Panc1 (cell line): ENCODE measurements at places on chromosomes 6 and 20. TPM values are rescaled to one million over a fixed set of nuclear protein-coding genes. Genes with fewer than 3 reads are reported as not detected.

VWA7 gene
- total RNA-seq: 4.3 TPM

VSTM2L gene
- total RNA-seq: 16.0 TPM

SSTR4 gene
- total RNA-seq: not detected

ITPR3 gene
- 65.8 TPM for total RNA-seq

GRCh38 chr6:83885984-83886383 is 26.5 kb downstream of the CYB5R4 start:
- no peaks in the 10 kb centered on the region for H3K27me3 ChIP-seq
- no peaks in the 10 kb centered on the region for H3K36me3 ChIP-seq
- no peak for DNase-seq
- no peaks in the 10 kb centered on the region; the same call in 1 of the 2 replicates for H3K4me1 ChIP-seq
- no peak overlapping the region for H3K27ac ChIP-seq

DNA sequence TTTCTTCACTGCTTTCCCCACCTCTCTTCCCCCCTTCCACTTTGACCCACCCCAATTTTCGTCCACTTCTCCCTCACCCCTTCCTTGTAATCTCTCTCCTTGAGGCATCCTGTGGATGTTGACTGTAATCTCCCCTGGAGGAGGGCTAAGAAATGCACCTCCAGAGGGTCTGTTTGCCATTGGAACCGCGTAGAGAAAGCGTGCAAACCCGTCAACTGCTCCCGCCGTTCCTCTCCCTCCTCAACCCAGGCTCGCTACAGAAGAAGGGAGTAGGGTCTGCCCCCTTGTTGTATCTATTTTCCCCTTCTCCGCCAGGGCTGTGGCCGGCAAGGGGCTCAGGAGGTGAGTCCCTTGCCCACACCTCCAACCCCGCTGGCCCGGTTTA is 502 bp upstream of the HTR1E start:
- H3K27me3 ChIP-seq: peaks cover 28% of the 10 kb centered on the region
- peak overlapping the region; percentile 34 for H3K4me3 ChIP-seq
- no peaks in the 10 kb centered on the region for H3K36me3 ChIP-seq
- no peak for DNase-seq
- no peak overlapping the region for H3K27ac ChIP-seq

- H3K36me3 ChIP-seq: no peaks in the 10 kb centered on the region; the same call in 1 of the 2 replicates
- H3K27ac ChIP-seq: no peak overlapping the region
- no peak for DNase-seq
Observed at GRCh38 chr6:42860481-42860880, 18.9 kb upstream of the RPL7L1 start.

DNA sequence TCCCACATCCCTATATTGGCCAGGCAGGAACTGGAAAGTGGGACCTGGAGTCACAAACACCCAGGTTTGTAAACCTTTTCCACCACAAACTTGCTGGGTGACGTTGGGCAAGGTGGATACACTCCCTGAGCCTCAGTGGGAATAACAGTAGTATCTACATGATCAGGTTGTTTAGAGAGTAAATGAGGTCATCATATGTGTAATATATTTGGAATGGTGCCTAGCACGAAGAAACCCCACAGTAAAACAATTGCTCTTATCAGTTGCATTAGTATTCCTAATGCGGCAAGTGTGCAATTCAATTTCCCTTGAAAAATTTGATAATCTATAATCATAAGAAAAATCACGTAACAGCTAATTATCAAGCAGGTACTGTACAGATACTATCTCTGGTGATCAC is 51.9 kb downstream of the HIVEP2 start:
- no peaks in the 10 kb centered on the region for H3K27me3 ChIP-seq
- H3K27ac ChIP-seq: no peak overlapping the region
- no peaks in the 10 kb centered on the region; the same call in 1 of the 2 replicates for H3K36me3 ChIP-seq
- DNase-seq: no peak
- H3K4me1 ChIP-seq: peaks cover 11% of the 10 kb centered on the region; the same call in 1 of the 2 replicates

DNA sequence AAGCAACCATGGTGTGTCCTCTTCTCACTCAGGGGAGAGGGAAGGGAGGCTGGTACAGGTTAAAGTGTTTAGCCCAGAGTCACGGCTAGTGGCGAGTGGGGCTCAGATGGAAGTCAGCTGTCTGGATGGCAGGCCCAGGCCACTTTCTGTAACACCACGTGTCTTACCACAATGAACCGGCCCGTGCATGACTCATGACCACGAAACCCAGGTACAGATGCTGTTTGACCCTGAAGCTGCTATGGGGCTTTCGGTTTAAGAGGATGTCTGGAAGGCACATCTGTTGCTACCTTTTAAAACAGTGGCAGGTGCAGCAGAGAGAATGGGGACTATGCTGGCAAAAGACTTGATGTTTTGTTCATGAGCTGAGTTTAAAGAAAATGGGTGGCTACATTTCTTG is 36.5 kb upstream of the MPC1 start:
- H3K27ac ChIP-seq: no peak overlapping the region
- no peak overlapping the region for H3K4me3 ChIP-seq
- no peaks in the 10 kb centered on the region for H3K27me3 ChIP-seq
- no peaks in the 10 kb centered on the region for H3K4me1 ChIP-seq

DNA sequence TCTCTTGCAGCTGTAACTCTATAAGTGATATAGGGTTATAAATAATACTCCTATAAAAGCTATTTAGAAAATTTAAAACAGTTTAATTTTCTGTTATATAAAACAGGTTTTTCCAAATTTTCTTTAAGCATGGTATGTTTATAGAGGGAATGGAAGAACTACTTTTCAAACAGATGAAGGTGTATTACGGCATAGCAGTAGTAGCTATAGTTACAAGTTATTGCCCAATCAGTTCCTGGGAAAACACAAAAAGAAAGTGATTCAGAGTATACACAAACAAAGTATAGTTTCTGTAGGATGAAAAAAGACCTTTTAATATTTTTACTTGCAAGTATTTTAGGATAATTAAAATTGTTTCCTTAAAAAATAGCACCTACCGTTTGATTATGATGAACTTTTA is 9.8 kb downstream of the SLC17A5 start:
- H3K4me1 ChIP-seq: peaks cover 8% of the 10 kb centered on the region; the same call in 1 of the 2 replicates
- no peaks in the 10 kb centered on the region for H3K27me3 ChIP-seq
- H3K4me3 ChIP-seq: no peak overlapping the region
- DNase-seq: no peak

- no peak overlapping the region for H3K4me3 ChIP-seq
- no peak for DNase-seq
- 0 out of 2 replicates have a peak, but pooled peaks cover 2% of the 10 kb centered on the region for H3K4me1 ChIP-seq
- no peak overlapping the region for H3K27ac ChIP-seq
- no peaks in the 10 kb centered on the region for H3K27me3 ChIP-seq
Observed at GRCh38 chr6:87181903-87182302, 26.5 kb downstream of the ZNF292 start.

DNA sequence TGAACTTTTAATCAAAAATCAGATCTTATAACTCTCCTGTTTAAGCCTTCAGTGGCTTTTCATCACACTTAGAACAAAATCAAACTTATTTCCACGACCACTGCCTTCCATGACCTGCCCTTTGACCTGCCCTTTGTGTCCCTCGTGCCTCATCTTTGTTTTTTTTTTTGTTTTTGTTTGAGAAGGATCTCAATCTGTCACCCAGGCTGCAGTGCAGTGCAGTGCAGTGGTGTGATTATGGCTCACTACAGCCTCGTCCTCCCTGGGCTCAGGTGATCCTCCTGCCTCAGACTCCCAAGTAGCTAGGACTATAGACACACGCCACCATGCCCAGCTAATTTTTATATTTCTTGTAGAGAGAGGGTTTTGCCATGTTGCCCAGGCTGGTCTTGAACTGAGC is 86.8 kb downstream of the CNBD2 start:
- H3K27me3 ChIP-seq: no peaks in the 10 kb centered on the region
- H3K4me3 ChIP-seq: no peak overlapping the region
- no peaks in the 10 kb centered on the region for H3K36me3 ChIP-seq
- peaks cover 7% of the 10 kb centered on the region for H3K4me1 ChIP-seq
- no peak for DNase-seq
- no peak overlapping the region for H3K27ac ChIP-seq

DNA sequence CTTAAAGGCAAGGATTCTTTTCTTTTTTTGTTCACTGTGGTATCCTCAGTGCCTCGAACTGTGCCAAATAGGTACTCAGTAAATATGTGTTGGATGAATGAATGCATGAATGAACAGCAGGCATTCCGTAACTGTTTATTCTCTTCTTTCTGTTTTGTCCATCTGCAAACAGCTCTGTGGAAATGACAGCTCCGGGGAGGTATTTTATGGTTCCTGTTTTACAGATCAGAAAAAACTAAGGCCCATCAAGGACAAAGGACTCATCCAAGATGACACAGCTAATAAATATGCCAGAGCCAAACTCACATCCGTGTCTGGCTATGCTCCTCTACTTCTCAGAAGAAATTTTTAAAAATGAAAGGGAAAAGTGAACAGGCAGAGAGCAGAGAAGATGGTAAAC is 21.0 kb downstream of the JPH2 start:
- H3K4me1 ChIP-seq: peaks cover 11% of the 10 kb centered on the region
- peaks cover 11% of the 10 kb centered on the region; the same call in 1 of the 2 replicates for H3K27me3 ChIP-seq
- no peak for DNase-seq
- H3K36me3 ChIP-seq: no peaks in the 10 kb centered on the region

- H3K27me3 ChIP-seq: no peaks in the 10 kb centered on the region
- no peak overlapping the region for H3K4me3 ChIP-seq
- H3K27ac ChIP-seq: no peak overlapping the region
- DNase-seq: no peak
Observed at GRCh38 chr6:118464620-118465019, 83.5 kb upstream of the PLN start.

DNA sequence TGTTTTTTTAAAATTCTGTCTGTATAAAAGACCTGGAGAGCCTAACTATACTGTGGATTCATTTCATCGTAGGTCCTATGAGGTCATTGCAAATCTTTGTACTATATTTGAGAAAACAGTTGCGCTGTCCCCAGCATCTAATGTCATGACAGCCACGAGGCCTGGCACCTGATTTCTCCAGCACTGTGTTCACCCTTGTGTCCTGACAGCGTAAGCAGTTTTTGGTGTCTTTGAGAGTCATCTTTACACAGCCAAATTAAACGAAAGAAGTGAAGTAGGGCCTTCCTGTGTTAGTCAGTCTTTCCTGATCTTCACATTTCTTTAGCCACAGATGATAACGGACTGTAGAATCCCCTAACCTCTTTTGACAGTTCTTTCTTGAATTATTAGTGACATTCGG is 70.6 kb upstream of the PHACTR2 start:
- H3K27me3 ChIP-seq: no peaks in the 10 kb centered on the region
- H3K36me3 ChIP-seq: no peaks in the 10 kb centered on the region
- 0 out of 2 replicates have a peak, but pooled peaks cover 3% of the 10 kb centered on the region for H3K4me1 ChIP-seq
- H3K27ac ChIP-seq: peak overlapping the region; percentile 54; the same call in 1 of the 2 replicates
- H3K4me3 ChIP-seq: no peak overlapping the region
- no peak for DNase-seq

DNA sequence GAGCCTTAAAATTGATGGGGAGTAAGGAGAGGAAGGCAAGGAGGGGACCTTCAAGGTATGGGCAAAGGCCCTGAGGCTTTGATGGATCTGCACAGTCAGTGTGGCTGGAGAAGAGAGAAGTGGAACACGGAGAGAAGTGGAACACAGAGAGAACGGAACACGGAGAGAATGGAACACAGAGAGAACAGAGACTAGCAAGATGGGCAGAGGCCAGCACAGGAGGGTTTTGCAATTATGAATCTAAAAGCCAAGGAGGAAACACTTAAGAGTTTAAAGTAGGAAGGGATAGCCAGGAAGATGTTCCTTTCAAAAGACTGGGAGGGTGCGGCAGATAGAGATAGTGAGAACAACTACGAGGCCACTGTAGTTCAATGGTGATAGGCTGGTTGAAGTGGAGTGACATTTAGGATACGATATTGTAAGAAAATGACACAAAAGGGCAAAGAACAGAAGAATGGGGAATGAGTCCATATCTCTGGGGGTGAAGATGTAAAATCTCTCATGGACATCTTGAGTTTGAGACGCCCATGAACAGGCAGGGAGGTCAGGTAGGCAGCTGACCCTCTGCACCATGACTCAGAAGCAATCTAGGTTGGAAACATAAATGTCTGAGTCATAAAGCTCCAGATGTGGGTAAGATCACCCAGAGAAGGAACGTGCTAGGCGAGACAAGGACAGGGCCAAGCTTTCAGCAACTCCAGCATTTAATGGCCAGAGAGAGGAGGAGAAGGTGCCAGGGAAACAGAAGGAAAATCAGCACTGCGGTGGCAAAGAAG is 25.4 kb downstream of the ZMYND8 start:
- H3K4me1 ChIP-seq: peaks cover 80% of the 10 kb centered on the region
- H3K36me3 ChIP-seq: no peaks in the 10 kb centered on the region
- peak; percentile 82 for DNase-seq
- H3K4me3 ChIP-seq: no peak overlapping the region

DNA sequence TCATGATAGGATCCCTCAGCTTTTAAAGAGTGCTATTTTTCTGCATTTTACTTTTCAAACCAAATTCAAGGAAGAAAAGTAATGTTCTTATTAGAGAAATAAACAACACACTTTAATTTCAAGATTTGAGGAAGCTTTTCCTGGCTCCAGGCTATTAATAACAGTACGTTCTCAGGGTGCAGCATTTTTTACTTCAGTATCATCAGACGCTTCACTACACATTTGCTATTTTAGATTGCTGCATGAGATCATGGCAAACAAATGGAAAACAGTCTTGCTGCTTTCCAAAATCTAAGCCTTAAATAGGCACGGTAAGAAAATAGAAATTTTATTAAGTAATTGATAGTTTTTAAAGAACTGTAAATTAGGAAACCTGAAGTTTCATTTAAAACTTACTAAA is 253.6 kb upstream of the EXOC2 start:
- no peaks in the 10 kb centered on the region for H3K36me3 ChIP-seq
- no peak overlapping the region for H3K27ac ChIP-seq
- H3K4me1 ChIP-seq: no peaks in the 10 kb centered on the region
- no peak overlapping the region for H3K4me3 ChIP-seq
- DNase-seq: no peak
- H3K27me3 ChIP-seq: no peaks in the 10 kb centered on the region

DNA sequence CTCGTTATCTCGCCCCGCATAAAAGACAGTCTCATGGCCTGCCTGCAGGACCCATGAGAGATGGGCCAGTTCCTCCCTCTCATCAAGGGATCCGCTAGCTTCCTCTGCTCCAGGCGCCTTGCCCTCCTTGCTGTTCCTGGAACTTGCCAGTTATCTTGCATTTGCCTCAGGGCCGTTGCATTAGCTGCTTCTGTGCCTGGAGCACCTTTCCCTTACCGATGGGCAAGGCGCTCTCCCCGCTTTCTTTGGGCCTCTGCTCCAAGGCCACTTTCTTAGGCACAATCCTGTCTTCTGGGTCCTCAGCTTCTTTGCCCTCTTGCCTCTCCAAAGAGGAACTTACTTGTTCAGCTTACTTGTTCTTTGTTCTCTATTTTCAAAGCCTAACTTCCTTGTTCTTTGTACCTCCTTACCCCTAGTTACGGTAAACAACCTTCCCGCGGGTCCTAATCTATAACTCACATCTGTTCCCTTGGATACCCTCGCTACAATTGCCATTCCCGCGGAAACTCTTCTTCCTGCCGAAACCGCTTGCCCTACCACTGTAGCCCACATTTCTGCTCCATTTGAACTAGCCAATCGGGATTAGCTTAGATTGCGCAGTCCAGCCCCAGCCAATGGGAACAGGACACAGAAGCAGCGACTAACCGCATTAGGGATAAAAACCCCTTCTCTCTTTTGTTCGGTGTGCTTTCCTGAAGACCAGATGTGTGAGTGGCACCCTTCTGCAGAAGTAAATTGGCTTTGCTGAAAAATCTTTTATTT is 887 bp upstream of the NSFL1C start:
- H3K4me3 ChIP-seq: peak overlapping the region; percentile 52
- DNase-seq: no peak
- H3K4me1 ChIP-seq: peaks cover 31% of the 10 kb centered on the region
- H3K36me3 ChIP-seq: peaks cover 6% of the 10 kb centered on the region
- H3K27me3 ChIP-seq: no peaks in the 10 kb centered on the region
- peak overlapping the region; percentile 14; the same call in 1 of the 2 replicates for H3K27ac ChIP-seq

GRCh38 chr6:11551053-11551452 is 13.5 kb downstream of the TMEM170B start:
- H3K27ac ChIP-seq: no peak overlapping the region
- no peaks in the 10 kb centered on the region for H3K4me1 ChIP-seq
- peaks cover 4% of the 10 kb centered on the region; the same call in 1 of the 2 replicates for H3K27me3 ChIP-seq
- no peak for DNase-seq
- H3K36me3 ChIP-seq: no peaks in the 10 kb centered on the region
